ENCODE measurements at places on chromosomes 1 and 21.

- peak; percentile 68 for DNase-seq
These were observed 5.8 kb upstream of the FAM167B start for GRCh38 chr1:32241001-32241763.

- DNase-seq = no peak
These were observed 54.1 kb downstream of the DTL start for GRCh38 chr1:212089560-212090163.

GRCh38 chr1:151476083-151476482, 16.8 kb upstream of the POGZ start:
- DNase-seq = no peak

DNA sequence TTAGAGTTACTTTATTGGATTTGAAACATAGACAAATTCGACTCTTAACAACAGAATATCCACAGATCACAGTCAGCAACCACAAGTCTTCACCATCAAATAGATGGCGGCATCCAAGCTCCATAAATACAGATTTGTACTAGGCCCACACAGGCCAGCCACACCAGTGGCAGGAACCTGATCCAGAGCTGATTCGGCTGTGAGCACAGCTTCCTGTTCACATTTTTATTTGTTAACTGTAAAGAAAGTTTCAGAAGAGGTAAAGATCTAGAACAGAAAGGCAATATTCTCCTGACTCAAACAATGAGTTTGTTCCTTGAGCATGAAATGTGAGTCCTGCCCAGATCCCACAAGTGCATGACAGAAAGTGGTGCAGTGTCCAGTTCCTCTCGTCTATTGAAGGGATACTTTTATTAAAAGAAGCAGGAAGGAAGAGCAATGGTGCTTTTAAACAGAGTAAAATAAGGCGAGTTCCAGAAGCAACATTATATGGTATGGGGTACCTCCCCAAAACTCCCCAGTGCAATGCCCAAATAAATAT, 205.8 kb downstream of the SLC45A1 start:
- DNase-seq = peak; percentile 46

- DNase-seq = peak; percentile 71
These were observed 1.1 kb downstream of the TNFRSF4 start for GRCh38 chr1:1212780-1213344.

DNA sequence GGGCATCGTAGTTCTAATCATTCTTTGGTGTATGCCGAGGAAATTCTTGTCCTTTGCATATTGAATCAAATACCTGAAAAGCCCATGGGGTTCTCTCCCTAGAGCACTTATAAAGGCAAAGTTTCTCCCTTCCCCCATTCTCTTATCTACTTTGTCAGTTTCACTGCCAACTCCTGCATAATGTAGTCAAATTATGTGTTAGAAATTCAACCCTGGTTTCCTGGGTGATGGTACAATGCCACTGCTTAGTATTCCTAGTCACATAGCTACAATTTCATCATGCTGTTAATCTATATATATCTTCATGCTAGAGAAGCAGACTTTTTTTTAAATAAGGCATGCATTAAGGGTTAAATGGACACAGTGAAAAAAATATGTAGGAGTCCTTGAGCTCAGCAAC, 119.0 kb downstream of the PDE4B start:
- no peak for DNase-seq

DNA sequence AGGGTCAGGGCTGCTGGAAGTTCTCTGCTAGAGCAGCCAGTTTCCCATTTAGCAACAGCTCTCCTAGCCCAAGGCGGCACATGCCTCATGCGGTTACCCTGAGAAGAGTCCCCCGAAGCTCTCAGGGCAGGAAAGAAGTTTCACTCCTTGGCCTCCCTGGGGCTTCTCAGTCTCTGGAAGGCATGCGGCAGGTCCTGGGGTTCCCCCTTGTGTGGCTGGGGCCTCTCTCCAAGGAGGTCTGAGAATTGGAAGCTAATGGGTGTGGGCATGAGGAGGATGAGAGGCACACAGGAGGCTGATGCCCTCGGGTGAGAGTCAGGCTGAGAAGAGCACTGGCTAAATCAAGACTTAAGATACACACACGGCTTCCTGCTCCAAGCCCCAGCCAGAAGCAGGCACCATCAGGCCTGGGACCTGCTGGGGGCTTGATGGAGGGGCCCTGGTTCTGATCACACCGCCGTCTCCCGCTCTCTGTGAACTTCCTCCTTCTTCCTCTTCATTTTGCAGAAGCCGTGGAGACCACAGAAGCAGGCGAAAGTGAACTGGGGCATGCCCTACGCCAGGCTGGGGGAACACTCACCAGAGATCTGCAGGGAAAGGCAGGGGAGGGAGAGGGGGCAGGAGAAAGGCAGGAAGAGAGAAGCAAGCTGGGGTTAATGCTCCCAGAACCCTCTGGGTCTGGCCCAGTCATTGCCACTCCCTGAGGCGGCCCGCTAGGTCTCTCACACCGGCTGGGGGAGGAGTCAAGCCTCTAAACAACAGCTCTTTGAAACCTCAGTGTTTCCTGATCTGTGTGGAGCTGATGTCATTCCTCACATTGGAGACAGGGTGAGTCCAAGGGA, 15.1 kb downstream of the BLACAT1 start:
- peak; percentile 79 for DNase-seq

- no peak for DNase-seq
These were observed 48.1 kb upstream of the BACE2 start for GRCh38 chr21:41119901-41120300.

- DNase-seq = no peak
These were observed 14.1 kb upstream of the MOB3C start for GRCh38 chr1:46630719-46631118.

DNA sequence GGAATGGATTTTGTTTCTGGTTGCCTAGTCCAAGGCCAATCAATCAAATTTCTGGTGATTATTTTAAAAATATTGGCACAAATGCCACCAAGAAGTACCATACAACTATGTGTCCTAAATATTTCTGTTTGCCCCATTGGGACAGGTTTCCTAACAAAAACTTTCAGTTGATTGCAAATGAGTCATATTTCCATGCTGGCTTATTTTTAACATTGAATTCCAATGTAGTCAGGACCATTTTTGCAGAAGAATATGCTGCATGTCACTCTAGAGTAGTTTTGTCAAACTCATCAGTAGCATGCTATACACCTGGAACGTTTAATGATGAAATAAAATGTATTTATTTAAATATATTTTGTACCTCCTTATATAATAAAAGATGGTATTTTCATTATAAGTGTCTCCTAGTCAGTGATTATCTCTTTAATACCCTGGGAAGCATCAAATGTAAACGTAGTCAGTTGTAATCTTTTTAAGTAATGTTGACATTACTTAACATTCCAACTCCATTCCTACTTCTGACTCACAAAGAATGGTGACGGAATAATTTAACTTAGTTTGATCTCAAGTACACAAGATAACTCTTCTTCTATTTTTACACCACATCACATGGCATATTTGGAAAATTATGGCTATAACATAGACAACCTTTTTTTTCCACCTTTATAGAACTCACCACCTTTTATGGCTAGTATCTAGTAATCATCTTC, 39.0 kb upstream of the USH2A start:
- no peak for DNase-seq

GRCh38 chr1:193542690-193543089, 356.3 kb upstream of the B3GALT2 start:
- no peak for DNase-seq

GRCh38 chr1:244957525-244957924, 93.2 kb upstream of the HNRNPU start:
- DNase-seq = no peak

- DNase-seq = no peak
These were observed 39.7 kb downstream of the BACE2 start for GRCh38 chr21:41207401-41208375.

- DNase-seq = no peak
These were observed 101.2 kb downstream of the GDAP2 start for GRCh38 chr1:117828201-117828600.

DNA sequence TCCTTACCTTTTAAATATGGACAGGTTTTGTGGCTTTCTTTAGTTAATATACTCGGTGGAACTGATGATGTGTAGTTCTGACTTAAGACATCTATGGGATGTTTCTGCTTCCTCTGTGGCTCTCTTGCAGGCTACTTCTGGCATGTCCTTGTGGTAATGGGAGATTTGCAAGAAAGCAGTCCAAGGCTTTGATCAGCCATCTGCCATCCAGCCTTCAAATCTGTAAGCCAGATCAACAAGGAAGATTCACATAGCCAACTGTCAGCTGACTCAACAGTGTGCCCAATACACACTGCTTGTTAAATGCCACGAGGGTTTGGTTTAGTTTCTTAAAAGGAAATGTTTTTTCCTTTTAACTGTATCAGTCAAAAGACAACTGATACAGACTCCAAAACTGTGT, 722.2 kb upstream of the CHRM3 start:
- DNase-seq = no peak

DNA sequence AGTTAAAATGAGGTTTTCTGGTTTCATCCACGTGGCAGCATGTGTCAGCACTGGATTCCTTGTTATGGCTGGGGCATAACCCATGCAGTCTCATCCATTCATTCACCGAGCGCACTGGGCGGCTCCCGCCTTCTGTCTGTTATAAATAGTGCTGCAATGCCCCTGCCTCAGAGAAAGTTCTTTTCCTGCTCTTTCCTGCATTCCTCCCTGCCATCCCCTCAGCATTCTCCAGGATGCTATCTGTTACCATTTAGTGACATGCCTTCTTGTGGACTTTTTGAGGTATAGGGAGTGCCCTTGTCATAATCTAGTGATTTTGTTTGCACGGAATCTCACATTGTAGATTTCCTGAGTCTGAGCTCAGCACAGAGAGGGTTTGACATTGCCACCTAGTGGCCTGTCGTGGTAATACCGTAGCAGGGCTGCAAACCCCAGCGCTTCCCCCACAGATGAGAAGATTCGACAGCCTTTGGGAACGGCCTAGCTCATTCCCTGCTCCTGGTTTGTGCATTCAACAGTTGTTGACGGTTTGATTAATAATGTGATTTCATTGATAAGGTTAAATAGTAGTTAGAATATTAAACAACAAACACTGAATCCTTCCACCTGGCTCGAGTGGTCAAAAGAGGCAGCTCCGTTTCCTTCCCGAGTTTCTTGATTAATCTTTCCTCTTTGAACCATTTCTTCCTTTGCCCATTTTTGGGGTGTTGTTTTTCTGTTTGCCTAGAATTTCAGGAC, 46.3 kb downstream of the UMODL1 start:
- peak; percentile 85 for DNase-seq
